Activated CD8-positive, alpha-beta memory T cell treated with anti-CD3 and anti-CD28 coated beads for 4 hours (primary cell): ENCODE measurements at places on chromosomes 5 and 9.

DNA sequence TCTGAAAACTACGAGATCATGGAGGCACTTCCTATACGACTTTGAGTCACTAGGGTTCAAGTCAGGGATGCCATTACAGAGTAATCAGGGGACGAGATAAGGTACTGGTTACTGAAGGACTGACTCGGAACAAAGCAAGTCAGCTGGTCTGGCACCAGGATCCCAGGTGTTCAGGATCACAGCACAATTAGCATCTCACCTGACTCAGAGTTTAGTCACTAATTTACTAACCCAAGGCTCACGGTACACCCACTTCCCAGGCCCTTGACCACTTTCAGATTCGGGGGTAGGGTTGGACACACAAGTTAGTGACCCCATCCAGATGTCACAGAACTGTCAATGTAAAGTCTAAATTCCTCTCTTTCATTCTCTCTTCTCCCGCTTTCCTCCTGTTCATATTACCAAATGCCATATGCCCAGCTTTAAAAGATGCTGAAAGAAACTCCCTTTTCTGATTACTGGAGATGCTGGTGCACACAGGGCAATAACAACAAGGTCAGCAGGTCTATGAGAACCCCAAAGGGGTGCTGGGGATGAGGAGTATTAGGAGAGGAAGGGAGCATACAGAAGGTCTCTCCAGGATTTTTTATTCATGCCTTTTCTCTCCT is 657.8 kb downstream of the TLE1 start:
- DNase-seq: no peak

- no peak for DNase-seq
Measured at GRCh38 chr9:124477211-124477647, 27.0 kb downstream of the ADGRD2 start.

- DNase-seq: no peak
Measured at GRCh38 chr5:64437496-64437895, 68.3 kb upstream of the RGS7BP start.

DNA sequence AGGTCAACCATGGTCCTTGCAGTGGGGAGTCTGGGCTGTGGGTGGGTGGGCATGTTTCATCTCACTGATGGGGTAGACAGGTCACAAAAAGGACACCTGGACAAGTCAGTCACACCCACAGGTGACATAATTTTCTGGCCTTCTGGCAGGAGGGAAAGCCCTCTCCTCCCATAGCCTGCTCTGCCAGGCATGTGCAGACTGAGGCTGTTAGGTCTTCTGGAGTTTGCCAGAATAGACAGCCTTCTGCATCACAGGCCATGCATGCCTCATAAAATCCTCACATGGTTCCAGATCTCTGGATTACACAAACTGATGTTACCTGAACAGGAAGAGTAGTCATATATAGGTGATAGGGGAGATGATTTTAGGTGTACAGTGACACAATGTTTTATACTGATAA is 49.1 kb downstream of the ARHGAP26 start:
- DNase-seq: no peak
